Kasumi-1 (cell line): ENCODE measurements at places on chromosomes 4 and X.

GRCh38 chr4:101701551-101701950 lies 89.0 kb upstream of the BANK1 start:
- no peak for DNase-seq

DNA sequence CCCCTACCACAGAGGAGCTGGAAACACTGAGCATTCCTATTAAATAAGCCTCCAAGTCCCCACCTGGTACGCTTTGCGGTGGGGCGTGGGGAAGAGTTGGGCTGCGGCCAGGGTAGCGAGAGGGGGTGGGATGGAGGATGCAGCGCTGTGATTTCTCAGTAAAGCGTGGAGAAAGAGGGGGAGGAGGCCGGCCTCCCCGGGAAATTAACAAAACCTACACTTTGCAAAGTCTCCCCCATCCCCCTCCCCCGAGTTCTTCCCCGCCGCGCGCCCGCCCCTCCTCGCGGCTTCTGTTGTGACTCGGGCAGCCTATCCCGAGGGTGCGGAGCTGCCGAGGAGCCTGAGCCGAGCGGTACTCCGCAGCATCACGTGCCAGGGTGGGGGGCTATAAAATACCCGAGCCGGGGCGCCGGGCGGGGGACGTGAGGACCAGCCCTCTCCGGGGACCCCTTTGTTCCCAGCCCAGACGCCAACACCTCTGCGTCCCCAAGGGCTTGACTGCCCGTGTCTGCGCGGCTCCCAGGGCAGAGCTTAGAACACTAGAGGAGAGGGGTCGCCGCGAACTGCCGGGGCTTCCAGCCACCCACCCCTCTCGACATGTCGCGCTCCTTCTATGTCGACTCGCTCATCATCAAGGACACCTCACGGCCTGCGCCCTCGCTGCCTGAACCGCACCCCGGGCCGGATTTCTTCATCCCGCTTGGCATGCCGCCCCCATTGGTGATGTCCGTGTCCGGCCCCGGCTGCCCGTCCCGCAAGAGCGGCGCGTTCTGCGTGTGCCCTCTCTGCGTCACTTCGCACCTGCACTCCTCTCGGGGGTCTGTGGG lies at the start of gene GSX2:
TSS of gene GSX2 (plus strand) at position 416 of the 827 bp plus-strand sequence. CDS start at position 598, 182 bp downstream.
- DNase-seq = no peak

DNA sequence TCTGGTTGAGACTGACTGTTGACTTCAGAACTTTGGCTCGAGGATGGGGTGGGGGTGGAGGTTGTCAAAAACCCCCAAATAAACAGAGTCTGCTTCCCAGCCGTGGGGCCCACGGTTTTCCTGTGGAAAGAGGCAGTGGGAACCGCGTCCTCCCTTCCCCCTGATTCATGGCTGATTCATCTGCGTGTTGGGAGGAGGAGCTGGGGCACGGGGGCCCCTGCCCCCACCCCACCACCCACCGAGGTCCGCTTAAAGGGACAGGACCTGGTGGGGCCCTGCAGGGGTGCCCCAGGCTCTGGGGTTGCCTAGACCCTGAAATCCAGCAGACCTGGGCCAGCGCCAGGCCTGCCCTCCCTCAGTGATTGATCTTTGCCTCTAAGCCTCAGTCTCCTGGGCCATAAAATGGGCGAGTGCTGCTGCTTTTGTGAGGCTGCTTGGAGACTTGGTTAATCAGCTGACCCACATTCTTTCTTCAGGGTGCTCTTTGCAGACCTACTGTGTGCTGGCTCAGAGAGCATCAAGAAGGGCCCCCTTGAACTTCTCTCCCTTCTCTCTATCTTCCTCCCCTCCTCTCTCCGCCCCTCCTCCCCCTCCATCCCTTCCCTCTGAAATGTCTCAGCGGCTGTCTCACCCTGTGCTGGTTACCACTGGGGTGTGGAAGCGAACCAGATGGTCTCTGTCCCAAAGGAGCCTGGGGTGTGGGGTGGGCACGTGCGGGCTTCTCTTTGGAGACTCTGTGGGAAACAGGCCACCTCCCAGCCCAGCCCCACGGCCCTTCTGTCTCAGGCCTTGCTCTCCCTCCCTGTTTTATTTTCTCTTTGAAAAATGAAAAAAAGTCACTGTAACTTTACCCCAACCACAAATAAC lies 9.1 kb downstream of the HTRA3 start:
- DNase-seq = peak; percentile 21

- DNase-seq = peak; percentile 30
Observed at GRCh38 chr4:123997776-123998449, 601.3 kb downstream of the SPRY1 start.

DNA sequence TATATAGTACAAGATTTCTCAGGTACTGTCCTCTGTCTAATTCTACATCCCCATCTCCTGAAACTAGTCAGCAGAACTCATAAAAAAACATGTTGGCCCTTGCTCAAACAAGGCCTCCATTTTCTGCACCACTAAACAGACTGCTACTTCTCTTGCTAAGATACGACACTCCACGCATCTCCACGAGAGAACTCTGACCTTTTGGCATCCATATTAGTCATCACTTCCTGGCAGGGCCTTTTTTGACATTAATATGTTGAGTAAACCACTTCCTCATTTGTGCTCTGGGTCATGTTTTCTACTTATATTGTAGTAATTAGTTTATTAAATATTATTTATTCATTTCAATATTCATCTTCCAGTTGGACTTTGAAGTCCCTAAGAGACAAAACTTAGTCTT lies 65.6 kb downstream of the DCAF8L1 start:
- DNase-seq = peak; percentile 48

GRCh38 chr4:14069886-14070285 lies 442.4 kb upstream of the BOD1L1 start:
- DNase-seq = no peak

- DNase-seq = no peak
Observed at GRCh38 chr4:80540785-80541469, 205.4 kb downstream of the CFAP299 start.

DNA sequence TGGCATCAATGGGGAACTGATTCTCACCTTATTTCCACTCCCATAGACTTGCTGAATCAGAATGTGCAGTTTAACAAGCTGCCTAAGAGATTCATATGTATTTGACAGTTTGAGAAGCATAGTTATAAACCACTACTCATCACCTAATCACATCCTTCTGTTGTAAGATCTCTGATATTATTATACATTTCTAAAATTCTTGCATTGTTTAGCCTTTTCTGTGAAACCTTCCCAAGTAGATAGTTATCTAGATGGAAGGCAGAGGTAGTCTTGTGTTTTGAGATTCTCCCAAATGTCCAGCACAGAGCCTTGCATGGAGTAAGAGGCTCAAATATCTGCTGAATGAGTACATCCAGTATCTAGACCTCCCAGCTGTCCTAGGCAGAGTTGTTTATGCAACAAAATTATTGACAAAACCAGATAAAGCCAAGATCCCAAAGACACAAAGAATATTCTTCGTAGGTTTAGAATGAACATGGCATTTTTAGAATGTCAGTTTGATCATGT lies 227.3 kb downstream of the KDR start:
- DNase-seq = no peak

DNA sequence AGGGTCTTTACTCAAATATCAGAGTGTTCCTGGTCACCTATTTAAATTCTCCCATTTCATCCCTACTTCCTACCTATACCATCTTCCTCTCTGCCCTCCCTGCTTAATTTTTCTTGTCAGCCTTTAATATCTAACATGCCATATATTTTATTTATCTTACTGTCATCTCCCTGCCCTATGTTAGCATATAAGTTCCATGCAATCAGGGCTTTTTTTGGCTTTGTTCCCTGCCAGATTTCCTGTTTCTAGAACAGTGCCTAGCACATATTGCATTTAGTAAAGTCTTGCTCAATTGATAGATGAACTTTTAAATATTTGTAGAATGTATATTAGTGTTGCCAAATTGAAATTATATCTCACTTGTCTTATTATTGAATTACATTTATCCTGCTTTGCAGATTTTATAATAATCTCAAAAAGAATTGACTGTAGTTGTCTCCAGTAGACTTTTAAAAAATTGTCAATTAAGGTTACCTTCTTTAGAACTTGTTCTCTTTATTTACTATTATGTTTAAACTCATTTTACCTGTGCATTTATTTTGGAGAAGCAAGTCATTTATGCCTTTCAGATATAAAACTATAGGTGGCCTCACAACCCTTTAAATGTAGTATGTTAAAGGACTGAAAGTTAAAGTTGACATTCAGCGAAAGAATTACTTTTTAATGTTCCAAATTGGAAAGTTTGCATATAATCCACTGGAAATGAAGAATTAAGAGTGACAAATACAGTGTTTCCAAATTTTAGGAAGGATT lies 108.2 kb upstream of the BMPR1B start:
- no peak for DNase-seq

DNA sequence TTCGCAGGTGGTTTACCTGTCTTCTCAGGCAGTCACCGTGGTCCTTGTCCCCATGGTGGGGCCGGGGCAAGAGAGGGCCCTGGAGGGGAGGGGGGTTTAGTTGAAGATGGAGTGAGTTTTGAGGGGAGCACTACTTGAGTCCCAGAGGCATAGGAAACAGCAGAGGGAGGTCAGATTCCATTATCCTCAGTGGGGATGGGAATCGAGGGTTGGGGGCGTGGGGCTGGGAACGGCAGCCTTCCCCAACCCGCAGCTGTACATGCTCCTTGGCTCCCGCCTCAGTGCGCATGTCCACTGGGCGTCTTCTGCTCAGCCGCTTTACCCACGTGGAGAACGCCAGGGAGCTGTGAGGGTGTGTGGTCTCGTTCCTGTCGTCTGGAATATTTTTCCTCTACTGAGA lies at the start of gene GAGE10:
TSS of gene GAGE10 (plus strand) at position 301 of the 400 bp plus-strand sequence. CDS start 1,214 bp downstream, outside the sequence.
- DNase-seq = no peak

DNA sequence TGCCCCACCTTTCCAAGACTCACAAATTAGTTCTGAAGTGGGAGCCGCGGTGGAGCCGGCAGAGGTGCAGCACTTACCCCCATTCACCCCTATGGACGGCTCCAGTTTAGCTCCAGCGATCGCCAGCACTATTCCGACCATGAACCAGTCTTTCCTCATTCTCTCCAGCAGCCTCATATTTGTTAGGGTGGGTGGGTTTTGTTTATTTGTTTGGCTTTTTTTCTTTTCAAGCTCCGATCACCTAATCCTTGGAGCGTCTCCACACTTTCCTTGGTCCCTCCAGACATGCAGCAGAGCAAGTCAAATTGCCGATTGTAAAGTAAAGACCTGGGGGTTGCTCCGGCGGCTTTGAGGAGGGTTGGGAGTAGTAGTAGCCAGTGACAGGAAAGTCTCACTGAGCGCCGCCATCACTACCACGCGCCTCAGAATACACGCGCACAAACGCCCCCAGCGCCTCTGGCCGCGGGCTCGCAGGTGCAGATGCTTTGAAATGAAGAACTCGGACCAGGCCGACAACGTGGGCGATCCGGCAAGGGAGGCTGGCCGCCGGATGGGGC lies at the start of gene SLC10A7:
TSS of gene SLC10A7 (minus strand) at position 400 of the 557 bp plus-strand sequence. CDS start at position 177, 223 bp downstream.
- peak; percentile 69 for DNase-seq

- DNase-seq = no peak
Observed at GRCh38 chrX:16240968-16241367, 73.7 kb downstream of the MAGEB17 start.
